ENCODE measurements at places on chromosomes 13 and 19. TPM values are rescaled to one million over a fixed set of nuclear protein-coding genes. Genes with fewer than 3 reads are reported as not detected.

DNA sequence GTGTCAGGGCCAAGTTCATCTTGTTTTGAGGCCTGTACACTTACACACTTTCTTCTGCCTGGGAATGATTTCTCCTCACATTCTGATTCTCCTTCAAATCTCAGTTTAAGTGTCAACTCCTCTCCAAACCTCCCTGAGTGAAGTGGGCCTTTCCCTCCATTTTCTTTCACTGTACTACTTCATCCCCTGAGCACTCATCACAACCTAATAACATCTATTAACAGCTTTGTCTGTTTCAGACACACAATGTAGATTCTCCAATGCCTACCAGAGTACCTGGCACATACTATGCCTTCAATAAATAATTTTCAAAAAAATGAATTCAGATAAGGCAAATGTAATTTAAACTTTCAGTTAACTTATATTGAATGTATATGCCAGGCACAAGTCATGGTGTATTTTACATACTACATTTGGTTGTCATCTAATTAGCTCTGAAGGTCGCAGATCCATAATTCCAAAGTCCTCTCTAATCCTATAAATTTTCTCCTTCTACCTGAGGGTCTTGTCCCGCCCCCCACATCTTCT is 357 bp upstream of the COG6 start:
- DNase-seq, result no peak

LRCH1 gene
- 28.0 TPM for total RNA-seq

- DNase-seq, result no peak
Measured at GRCh38 chr19:4059891-4060620, 6.6 kb downstream of the ZBTB7A start.

GRCh38 chr13:109783815-109784589 is 2.4 kb downstream of the IRS2 start:
- DNase-seq, result no peak

KLC3 gene
- 13.7 TPM for total RNA-seq

Data from tongue (tissue), 3 donors.